ENCODE measurements at places on chromosomes 5 and 9.

GRCh38 chr5:34914671-34915138, 599 bp downstream of the RAD1 start:
- DNase-seq = no peak

DNA sequence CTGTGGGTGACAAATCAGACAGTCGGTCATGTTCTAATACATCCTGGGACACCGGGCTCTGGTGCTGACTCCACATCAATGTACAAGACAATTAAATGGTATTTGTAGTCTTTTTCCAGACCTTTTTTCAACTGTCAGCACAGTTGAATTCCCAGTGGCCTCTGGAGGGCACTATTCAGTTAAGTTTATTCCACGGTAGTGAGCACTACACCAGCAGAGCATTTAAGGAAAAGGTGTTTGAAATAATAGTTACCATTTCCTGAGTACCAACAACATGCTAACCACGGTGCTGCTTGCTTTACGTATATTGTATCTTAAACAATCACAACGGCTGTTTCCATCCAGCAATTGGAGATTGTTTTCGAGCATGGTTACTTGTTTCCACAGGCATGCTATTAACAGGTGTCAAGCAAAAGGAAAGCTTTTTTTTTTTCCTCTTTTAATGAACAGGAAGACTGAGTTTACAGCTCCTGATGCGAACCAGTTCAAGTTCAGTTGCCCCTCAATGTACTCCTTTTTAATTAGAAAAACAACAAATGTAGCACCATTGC, 186.7 kb downstream of the PDZD2 start:
- DNase-seq = peak; percentile 21

DNA sequence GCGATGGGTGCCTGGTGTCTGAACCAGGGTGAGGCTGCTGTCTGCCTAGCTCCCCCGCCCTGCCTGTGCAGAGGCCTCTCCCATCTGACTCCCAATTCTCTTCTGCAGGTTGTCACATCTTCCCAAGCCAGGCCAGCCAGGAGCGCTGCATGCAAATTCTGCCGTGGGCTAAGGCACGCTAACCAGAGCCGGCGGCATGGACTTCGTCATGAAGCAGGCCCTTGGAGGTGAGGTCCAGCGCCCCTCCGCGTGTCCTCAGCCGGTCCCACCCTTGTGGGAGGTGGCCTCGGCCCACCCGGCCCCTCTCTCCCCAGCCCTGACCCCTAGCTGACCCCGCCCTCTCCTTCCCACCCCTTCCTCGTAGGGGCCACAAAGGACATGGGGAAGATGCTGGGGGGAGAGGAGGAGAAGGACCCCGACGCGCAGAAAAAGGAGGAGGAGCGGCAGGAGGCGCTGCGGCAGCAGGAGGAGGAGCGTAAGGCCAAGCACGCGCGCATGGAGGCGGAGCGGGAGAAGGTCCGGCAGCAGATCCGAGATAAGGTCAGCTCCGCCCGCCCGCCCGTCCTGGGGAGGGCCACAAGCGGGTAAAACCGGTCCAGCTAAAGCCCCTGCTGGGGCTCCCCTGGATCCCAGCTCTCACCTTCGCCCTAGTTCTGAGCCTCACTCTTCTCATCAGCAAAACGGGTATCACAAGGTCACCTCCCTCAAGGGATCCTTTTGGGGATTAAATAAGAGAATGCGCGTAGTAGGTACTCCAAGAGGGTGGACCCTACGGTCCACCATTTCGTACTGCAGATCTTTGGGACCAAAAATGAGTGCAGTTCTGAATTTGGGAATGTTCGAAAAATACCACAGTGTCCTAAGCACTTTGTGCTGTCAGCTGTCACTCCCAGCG, 7.4 kb downstream of the CPLX2 start:
- no peak for DNase-seq

DNA sequence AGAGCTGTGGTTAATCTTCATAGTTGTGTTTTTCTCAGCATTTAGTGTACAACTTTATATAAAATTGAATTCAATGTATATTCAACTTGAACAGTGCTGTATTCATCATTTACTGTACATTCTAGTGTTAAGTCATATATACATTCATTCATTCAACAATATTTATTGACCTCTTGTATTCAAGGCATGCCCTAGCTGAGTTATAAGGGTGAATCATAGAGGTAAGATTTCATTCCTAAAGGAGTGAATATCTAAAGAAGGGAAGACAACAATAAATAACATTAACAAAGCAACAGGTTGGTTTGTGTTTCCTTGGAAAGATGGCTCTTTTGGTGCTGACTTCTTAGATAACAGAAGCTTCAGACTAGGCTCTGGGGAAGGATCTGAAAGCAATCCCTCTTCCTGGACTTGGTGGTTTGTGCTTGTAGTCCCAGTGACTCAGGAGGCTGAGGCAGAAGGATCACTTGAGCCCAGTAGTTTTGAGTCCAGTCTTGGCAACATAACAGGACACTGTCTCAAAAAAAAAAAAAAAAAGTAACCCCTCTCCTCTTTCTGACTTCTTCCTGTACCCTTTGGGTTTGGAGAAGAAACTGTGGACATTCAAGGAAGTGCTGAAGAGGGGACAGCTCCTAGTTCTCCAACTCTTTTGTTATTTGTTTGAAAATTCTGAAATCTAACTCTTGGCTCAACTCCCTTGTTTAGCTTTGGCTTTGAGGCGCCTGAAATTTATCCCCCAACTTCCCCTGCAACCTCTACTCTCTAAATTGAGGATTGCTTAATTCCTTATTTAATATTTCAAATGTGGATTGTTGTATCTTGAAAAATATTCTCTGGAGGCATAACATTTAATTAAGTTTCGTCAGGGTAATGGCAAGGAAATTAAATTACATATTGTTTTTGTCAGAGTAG, 80.2 kb downstream of the OSTF1 start:
- DNase-seq = no peak

- DNase-seq = no peak
Measured at GRCh38 chr9:114588210-114588609, 641 bp downstream of the ATP6V1G1 start.

DNA sequence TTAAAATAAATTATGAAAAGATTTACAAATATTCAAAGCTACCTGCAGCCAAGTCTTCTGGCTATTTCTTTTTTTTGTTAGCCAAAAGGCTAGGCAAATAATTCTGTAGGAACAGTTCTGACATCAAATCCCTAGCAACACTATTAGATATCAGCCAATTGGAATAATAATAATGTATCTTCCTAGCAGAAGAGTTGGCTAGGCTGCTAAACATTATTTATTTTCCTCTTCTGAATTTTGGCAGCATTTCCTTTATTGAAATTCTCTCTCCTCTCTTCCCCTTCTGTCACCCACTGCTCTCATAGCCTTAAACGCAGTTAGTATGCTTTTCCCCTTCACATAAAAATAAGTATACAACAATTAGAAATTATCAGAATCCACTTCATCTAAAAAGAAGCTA, 42.6 kb downstream of the ZDHHC21 start:
- no peak for DNase-seq

GRCh38 chr5:10985721-10986110, 224.7 kb upstream of the DAP start:
- DNase-seq = no peak

GRCh38 chr9:136095070-136096058, at the start of gene NACC2:
Gene NACC2, minus strand, starts transcription at chr9:136095289. Its CDS starts 44,768 bp downstream, at chr9:136050521.
- DNase-seq = no peak
